ENCODE measurements at places on chromosomes 7 and 10. TPM values are rescaled to one million over a fixed set of nuclear protein-coding genes. Genes with fewer than 3 reads are reported as not detected.

Gene CCDC7
- total RNA-seq, result 1.5 TPM

Gene ENTPD1
- not detected for total RNA-seq

Gene PIP
- not detected for total RNA-seq

Gene UPK3B
- 1.0 TPM for total RNA-seq

Gene AKR1E2
- not detected for total RNA-seq

Gene ATP6V0A4
- total RNA-seq, result 0.47 TPM

Gene TMEM209
- total RNA-seq, result 16.6 TPM

Gene ASNS
- total RNA-seq, result 62.6 TPM

Gene ZC3HAV1L
- total RNA-seq, result 2.7 TPM

Gene IFIT3
- 5.4 TPM for total RNA-seq

Data from HT1080 (cell line).